HuH-7 (cell line): ENCODE measurements at places on chromosomes 1 and 21.

DNA sequence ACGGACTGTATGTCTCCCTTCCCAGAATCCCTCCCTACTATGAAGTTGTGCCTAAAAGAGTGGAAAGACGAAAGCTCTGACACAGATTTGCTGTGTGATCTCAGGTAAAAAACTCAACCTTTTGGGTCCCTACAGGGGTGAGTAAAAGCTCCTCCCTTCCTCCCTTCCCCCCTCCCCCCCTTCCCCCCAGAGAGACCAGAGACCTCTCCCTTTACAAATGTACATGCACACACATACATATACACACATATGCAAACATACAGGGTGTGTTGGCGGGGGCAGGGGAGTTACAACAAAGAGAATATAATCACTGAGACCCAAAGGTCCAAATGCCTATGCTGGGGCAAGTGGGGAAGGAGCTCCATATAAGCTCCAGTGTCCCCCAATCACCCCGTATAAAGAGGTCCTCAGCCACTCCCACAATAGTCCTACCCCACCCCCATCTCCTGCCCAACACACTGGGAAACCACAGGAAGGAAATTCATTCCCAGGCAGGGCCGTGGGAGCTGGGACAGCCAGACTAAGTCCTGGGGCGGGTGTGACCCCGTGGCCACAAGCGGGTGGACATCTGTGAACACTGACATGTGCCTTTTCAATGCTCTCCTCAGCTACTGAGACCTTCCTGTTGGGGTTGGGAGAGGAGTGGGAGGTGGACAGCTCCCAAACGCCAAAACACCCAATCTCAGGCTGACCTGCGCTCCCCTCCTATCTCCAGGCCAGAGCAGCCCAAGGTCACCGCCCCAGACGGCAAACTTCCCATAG is 2.0 kb downstream of the MEF2D start:
- no peak for DNase-seq

DNA sequence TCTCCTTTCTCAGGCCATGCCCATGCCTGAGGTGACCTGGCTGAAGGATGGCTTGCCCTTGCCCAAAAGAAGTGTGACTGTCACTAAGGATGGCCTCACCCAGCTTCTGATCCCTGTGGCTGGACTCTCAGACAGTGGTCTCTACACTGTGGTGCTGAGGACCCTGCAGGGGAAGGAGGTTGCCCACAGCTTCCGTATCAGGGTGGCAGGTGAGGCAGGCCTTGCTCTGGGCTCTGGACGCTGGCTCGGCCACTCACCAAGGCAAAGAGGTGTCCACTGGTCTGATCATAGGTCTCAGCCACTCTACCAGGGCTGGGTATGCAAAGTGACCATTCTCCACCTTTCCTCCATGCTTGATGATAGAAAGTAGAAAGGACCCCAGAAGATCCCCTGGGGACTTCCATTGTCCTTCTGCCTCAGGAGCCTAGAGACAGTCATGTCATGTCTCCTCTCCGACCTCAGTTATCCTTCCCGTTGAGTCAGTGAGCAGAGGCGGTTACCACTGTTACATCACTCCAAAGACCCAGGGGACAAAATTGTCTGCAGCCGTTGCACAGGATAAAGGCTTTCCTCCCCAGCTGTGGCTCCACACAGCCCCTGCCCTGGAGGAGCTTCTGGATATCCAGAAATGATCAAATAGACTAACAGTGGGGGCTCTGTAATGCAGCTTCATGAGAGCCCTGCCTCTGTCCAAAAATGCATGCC is 34.2 kb downstream of the IGFN1 start:
- no peak for DNase-seq

DNA sequence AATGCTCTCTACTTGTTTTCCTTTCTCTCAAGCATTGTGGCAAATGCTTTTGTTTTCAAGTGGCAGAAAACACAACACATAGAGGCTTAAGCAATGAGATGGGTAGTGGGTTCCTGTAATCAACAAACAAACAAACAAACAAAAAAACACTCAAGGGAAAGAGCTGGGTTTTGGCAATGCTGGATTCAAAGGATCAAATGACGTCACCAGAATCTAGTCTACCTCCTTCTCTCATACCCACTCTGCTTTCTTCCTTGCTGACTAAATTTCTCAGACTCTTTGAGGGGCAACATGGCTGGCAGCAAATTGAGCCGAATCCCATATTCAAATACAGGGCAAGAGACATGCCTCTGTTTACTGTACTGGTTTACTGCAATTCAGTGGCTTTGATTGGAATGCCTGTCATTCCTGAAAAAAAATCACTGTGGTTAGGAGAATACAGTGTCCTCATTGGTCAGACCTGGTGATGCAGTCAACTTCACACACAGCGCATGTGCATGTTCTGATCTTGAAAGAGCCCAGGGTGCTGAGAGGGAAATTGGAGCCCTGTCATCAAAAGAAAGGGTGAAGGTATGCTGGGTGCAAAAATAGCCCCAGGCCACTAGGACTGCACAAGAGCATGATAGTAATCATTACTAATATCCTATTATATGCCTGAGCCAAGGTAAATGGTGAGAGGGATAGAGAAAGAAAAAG is 356.2 kb downstream of the KCTD3 start:
- DNase-seq, result no peak

GRCh38 chr1:193019442-193020026 is 39.6 kb downstream of the UCHL5 start:
- no peak for DNase-seq

- DNase-seq, result no peak
These were observed 4.6 kb downstream of the GSTM5 start for GRCh38 chr1:109716570-109717090.

GRCh38 chr1:43557744-43558245 is 27.1 kb downstream of the PTPRF start:
- DNase-seq, result peak; percentile 64

DNA sequence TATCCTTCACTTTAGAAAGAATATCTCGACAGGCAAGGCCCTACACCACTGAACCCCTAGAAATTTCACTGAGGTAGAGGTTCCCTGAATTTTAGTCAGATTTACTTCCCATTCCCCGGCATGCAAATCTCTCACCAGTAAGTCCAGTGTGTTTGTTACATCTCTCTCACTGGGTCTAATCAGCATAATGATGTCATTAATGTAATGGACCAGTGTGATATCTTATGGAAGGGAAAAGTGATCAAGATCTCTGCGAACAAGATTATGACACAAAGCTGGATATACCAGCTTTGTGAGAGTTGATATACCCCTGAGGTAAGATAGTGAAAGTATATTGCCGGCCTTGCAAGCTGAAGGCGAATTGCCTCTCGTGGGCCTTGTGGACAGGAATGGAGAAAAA is 7.9 kb downstream of the RNU11 start:
- no peak for DNase-seq

DNA sequence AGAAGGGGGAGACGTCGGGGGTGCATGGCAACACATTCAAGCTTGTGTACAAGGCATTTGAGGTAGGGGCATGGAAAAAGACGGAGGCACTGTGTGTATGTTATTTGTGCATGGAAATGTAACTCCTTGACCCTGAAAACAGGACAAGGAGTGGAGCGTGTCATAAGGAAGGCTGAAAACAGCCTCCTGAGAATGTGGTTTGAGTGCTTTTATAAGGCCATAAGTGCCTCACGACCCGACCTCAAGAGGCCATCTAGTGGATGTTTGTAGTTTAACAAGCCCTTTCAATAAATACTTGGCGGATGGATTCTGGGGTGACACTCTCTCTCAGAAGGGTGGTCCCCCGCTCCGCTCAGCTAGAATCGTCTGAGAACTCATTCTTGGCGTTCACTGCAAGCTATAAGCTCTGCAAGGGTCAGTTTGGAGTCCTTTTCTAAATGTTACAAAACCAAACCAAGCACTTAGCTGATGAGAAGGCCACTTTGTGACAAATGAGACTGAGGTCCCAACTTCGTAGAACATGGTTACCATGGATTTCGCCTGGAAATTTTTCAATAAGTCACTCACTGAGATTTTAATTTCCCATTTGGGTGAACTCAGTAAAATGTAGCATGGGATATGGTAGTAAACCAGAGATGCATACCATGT is 38.8 kb upstream of the CLCA4 start:
- no peak for DNase-seq

- DNase-seq, result no peak
These were observed 26.1 kb upstream of the NMNAT2 start for GRCh38 chr1:183444243-183444642.

GRCh38 chr1:110511436-110511835 is 7.5 kb downstream of the KCNA10 start:
- DNase-seq, result no peak

DNA sequence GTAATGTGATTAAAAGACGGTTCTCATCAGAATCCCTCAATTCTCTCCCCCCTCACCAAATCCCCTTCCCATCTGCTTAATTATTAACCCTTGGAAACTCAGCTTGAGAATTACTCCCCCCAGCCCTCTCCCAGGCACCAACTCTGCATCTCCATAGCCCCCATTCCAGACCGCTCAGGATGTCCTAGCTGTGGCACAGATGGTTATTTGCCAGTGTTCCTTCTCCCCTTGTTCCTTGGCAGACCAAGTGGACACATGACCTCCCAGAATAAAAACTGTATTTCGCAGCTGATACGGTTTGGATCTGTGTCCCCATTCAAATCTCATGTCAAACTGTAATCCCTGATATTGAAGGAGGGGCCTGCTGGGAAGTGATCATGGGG is 14.6 kb downstream of the HENMT1 start:
- DNase-seq, result no peak

- DNase-seq, result no peak
These were observed 19.3 kb downstream of the DMRTB1 start for GRCh38 chr1:53478502-53478818.

DNA sequence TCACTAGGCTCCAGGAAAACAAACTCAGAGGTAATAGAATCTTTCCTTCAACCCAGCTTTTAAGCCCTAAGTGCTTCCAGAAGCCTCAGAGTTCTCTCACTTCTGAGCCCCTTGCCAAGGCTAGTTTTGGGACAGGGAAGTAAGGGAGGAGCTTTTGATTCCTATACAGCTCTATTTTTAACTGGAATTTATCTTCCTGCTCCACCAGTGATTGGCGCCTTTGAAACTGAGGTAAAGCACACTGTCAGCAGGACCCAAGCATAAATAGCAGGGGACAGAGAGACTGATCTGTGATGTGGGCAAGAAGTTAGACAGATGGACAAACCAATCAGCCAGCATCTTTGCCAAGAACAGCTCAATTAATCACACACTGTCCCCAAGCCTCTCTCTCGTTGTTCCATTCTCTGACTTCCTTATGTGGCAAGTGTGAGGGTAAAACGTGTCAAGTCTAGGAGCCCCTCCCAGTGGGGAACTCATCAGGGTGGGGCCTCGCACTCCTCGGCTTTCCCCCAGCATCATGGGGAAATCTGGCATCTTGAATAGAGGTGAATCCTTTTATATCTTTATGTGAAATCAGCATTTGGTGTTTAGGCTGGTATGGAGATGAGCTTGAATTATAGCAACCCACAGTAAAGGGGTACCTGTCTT is 40.2 kb upstream of the MPZL1 start:
- no peak for DNase-seq

DNA sequence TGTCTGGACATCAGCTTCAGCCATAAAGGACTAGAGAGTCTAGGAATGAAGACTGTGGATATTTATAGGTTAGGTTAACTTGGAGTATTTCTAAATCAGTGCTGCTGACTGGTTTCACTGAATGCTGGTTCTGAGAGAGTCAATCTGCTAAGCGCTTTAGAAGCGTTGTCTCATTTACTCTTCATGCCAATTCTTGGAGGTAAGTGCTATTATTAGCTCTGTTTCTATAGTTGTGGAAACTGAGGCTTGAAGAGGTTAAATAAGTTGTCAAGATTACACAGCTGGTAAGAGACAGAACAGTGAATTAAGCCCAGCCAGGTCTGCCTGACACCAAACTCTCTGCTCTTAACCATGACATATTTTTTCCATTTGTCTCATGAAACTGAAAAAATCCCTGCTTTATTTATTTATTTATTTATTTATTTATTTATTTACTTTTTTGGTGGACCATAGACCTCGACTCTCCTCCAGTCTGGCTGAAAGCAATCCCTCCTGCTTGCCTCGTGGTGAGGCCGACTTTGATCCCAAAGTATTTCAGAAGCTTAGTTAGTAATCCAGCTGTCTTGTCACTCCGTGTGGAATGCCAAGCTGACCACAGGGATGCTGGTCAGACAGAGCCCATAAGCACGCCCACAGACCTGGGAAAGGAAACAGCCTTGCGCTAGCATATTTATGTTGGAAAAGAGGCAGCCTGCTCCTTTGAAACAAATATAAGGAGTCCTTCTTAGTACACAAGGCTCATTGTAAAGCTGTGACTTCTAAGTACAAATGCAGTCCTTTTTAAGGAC is 16.9 kb downstream of the NTMT2 start:
- no peak for DNase-seq

GRCh38 chr21:35249636-35250035 is 200.5 kb upstream of the RUNX1 start:
- DNase-seq, result no peak
